NCI-H2081 treated with DMSO at 0.1 percent for 48 hours (cell line): ENCODE measurements at places on chromosomes 4 and X.

DNA sequence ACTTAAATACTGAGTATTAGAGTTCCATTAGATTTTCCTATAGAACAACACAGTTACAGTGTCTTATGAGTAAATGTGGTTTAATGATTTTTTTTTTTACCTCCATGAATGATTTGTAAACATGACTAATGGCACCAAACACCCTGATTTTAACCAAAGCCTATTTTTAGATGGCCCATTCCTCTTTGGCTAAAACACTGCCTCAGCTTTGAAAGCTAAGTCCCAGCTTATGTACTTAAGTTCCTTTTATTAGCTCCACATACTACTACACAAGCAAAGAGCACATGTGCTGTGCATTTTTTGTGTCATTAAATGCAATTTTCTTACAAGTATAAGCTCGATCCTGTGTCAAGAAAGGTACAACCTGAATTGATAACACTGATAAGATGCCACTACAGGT lies 575.6 kb upstream of the PITX2 start:
- no peak for DNase-seq

GRCh38 chrX:150357790-150358189 lies 5.3 kb upstream of the MAMLD1 start:
- DNase-seq: no peak

DNA sequence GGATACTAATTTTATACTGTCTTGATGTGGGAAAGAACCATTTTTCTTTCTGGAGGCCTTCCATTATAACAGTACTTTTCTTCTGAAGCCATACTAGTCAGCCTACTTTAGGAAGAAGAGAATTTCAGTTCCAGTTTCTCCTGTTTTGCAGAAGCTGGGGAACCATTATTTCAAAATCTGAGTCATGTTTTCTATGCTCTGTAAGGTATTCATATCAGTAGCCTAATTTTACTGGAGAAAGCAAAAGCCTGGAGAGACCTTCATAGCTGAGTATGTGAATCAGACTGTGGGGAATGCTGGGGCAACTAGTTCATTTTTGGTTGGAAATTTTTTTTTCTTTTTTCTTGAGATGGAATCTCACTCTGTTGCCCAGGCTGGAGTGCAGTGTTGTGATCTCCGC lies 22.4 kb downstream of the AFF1 start:
- DNase-seq: no peak

DNA sequence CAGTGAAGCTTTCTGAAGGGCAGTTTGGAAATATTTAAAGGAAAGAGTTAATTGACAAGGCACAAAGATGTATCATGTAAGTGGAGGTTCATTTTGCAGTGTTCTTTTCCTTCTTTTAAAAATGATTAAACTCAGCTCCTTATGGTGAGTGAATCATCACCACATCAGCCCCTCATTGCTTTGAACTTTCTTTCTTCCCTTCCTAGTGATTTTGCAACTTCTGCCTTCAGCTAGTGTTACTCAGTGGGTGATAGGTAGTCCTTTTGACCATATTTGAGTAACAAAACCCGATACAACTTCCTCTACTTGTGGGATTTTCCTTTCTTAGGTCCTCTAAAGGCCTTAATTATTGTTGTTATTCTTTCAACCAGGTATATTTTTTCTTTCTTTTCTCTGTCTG lies 8.2 kb downstream of the ZCCHC4 start:
- no peak for DNase-seq

GRCh38 chr4:94758700-94759399 lies 1.1 kb downstream of the BMPR1B start:
- DNase-seq: no peak

DNA sequence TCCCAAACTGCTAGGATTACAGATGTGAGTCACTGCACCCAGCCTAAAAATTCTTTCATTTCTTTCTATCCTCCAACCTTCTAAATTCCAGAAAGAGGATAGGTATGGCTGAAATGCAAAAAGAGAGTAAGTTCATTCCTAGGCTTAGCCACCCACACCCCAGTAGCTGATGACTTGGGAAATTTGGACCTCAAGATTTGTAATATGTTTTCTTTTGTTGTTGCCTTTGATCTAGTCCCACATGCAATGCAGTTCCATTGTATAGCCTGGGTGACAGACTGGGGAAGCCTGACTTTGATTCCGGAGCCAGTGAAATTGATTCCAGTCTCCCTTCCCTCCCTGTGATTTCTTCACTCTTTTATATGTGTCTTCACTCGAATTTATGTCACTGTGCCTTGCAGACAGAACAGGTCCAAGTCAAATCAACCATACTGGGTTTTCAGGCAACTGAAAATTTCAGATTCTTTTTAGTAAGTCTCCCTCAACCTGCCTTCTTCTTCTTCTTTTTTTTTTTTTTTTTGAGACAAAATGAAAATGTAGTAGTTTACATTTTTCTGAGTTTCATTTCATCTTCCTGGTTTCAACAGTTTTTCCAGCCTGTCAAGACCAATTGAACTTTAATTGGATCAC lies 176.2 kb upstream of the RBPJ start:
- no peak for DNase-seq

DNA sequence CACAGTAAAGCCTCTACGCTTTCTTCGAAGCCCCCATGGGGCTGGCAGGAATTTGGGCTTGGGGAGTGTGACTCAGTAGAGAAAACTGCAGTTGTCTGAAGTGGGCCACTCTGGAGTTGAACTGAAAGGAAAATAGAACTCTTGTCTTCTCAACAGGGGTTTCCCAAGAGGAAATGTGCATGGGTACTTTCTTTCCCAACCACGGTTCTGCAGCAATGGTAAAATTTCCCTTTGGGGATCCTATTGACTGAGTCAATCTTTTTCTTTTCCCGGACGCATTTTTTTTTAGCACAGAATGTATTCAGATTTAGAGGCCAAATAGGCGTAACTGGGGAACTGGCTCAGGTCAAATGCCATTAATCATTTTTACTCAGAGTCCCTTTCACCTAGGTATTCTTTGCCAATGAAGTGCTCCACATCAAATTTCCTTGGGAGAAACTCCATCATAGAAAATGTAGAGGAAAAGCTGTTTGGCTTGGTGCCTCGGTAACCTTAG lies 269.3 kb downstream of the STIM2 start:
- no peak for DNase-seq

DNA sequence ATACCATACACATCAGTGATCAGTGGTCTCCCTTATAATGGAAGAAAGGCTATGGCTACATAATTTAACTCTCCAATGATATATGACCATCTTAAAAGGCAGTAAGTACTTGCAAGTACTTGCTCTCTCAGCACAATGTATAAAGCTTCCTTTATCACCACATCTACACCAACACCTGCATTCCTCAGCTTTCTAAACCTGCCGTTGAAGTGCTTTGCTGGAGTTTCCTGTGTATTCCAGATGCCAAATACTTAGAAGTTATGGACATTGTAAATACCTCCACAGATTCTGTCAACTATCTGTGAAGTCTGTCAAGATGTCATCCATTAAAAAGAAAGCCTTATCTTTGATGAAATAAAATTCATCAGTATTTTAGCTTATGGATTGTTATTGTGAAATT lies 335.0 kb upstream of the GALNTL6 start:
- DNase-seq: no peak

DNA sequence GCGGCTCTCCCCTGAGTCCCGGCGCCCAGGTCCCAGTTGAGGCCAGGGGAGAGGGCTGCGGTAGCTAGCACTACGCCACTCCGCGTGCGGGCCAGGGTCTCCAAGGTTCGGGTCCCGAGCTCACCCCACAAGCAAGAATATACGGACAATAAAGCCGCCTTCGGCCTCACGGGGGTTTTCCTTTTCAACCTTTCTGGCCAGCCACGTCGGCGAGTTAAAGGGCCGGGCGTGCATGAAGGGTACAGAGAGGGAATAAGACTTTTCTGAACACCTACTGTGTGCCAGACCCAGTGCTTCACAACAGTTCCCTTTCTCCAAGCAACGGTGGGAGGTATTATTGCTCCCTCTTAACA lies 138.5 kb upstream of the ZIC3 start:
- no peak for DNase-seq

- no peak for DNase-seq
Observed at GRCh38 chrX:68503836-68504636, 5.2 kb downstream of the YIPF6 start.

DNA sequence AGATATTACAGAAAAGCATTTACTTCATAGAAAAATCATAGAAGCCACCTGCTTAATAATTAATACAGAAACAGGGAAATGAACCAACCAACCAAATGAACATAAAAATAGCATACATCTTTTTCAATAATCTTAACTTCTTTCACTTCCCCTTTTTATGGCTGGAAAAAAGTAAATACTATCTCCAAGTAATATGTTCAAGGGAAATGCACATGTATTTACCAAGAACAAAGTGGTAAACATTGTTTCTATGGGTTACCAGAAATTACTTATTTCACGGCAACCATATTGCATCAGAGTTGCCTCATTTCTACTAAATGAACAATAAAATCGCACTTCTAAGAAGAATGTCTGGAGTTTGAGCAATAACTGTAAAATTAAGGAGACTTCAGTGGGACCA lies 321.3 kb downstream of the TMA16 start:
- DNase-seq: no peak

- DNase-seq: no peak
Observed at GRCh38 chr4:25608644-25609043, 47.0 kb upstream of the SLC34A2 start.

DNA sequence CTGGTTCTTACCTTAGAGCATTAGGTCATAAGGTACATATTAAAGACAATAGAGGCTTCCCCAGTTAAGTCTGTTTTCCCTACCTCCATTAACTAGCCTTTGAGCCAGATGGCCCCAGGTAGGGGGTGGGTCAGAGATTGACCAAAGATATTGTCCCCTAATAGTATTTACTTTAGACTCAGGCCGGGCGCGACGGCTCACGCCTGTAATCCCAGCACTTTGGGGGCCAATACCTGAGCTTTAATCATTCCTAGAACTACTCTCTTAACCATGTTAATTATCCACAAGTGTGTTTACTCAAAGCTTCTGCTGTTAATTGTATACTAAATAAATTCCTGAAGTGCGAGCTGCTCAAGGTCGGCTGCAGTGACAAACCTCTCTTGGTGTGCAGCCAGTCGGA lies 28.0 kb upstream of the AMBN start:
- DNase-seq: no peak

GRCh38 chrX:115579327-115579726 lies 18.4 kb downstream of the PLS3 start:
- DNase-seq: no peak

DNA sequence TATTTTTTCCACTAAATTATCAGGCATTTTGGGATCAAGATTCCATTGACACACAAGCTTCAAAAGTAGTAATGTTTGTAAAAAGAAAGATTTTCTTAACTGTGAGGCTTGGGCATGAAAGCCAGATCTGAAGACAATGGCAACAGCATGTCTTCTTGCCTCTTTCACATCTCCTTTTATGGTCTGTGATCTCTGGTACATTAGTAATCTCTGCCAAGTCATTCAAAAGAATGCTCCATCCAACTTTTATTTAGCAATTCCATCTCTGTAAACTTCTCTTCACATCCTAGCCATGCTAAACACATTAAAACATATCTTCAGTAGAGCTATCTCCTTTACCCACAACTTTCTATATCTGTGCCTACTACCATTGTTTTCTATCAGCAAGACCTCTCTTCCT lies 465.4 kb downstream of the FAT4 start:
- no peak for DNase-seq

- DNase-seq: no peak
Observed at GRCh38 chrX:85836868-85837267, 210.5 kb downstream of the CHM start.

- DNase-seq: no peak
Observed at GRCh38 chrX:14497184-14497666, 32.1 kb upstream of the GLRA2 start.

DNA sequence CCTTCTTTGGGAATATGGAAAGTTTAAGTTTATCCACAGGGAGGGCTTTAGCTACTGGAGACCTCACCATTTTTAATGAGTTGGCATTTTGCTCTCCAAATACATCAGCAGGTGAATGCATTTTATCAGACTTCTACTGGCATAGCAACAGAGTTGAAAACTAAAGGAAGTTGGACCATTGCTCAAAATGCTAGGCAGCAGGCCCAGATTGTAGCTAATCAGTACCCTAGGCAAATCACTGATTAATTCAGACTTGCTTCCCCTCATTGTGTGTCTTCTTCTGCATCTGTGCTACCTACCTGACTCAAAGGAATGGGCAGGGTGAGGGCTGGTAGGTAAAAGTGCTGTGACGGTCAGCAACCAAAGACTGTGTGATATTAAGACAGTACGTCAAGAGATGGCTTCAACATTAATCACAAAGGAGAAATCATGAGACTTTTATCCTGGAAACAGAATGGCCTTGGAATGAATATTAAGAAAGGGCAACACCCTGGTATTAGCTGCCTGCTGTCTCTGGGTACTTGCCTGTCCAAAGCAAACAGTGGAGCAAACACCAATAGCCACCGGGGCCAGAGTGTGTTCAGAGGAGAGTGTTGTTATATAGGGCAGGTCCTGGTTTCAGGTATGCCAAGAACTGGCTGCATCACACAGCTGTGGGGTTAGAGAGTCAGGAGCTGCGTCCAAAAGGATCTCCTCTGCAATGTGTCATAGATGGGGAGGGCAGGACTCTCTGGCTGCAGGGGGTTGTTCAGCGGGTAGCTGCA lies 17.1 kb upstream of the SMIM20 start:
- no peak for DNase-seq

- DNase-seq: no peak
Observed at GRCh38 chrX:10800796-10801195, 180.4 kb upstream of the MID1 start.

- DNase-seq: no peak
Observed at GRCh38 chrX:38770152-38770551, 31.1 kb upstream of the MID1IP1 start.

- no peak for DNase-seq
Observed at GRCh38 chr4:106264331-106264728, 51.7 kb downstream of the TBCK start.

- DNase-seq: no peak
Observed at GRCh38 chr4:48635310-48635709, 144.8 kb downstream of the FRYL start.

DNA sequence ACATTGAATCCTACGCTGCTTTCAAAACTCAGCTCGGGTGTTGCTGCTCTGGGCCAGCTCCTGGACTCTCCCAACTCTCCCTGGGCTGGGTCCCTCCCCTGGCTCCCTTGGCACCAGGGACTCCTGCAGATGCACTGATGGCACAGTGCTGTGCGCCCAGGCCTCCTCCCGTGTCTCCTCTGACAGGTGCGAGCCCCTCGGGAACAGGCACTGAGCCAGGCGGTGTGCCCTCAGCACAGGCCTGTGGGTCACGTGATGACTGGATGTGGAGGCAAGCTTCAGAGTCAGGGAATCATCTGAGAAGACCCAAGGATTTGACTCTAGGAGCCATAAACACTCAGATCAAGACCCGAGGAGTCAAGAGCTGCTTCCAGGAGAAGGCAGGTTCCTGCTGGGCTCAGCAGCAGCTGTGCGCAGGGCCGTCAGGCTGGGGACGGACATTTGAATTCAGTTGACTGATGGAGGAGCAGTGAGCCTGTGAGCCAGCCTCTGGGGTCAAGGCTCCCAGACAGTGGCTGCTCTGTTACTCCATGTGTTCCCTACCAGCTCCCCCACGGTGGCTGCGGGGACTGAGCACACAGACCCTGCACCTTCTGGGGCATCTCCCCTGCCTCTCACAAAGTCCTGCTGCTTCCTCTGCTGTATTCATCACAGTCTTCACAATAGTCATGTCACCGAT lies 33.0 kb downstream of the NAT8L start:
- no peak for DNase-seq

- no peak for DNase-seq
Observed at GRCh38 chr4:188869581-188869980, 730.3 kb downstream of the TRIML1 start.

- DNase-seq: no peak
Observed at GRCh38 chrX:146189371-146189770, 371.7 kb downstream of the SLITRK2 start.
